ENCODE measurements at places on chromosomes 7 and 10. TPM values are rescaled to one million over a fixed set of nuclear protein-coding genes. Genes with fewer than 3 reads are reported as not detected.
A peak's percentile ranks its signal among the peaks of the same experiment; 100 is the strongest.

The GTPBP4 gene
- total RNA-seq, result 31.5 TPM

The ADCYAP1R1 gene
- total RNA-seq, result 13.9 TPM

The SMARCD3 gene
- total RNA-seq, result 23.6 TPM

The MRC1 gene
- 9.8 TPM for total RNA-seq

The LIPM gene
- not detected for total RNA-seq

The SVOPL gene
- total RNA-seq, result 0.08 TPM

The HMX3 gene
- total RNA-seq, result not detected

The TMEM140 gene
- total RNA-seq, result 12.8 TPM

The AKR1C2 gene
- total RNA-seq, result 48.3 TPM

The SYCE1 gene
- not detected for total RNA-seq

The FAM131B gene
- 0.31 TPM for total RNA-seq

The OLAH gene
- 14.2 TPM for total RNA-seq

- ATAC-seq, result no peak
Measured at GRCh38 chr10:49021685-49022084, 82.0 kb upstream of the LRRC18 start.

DNA sequence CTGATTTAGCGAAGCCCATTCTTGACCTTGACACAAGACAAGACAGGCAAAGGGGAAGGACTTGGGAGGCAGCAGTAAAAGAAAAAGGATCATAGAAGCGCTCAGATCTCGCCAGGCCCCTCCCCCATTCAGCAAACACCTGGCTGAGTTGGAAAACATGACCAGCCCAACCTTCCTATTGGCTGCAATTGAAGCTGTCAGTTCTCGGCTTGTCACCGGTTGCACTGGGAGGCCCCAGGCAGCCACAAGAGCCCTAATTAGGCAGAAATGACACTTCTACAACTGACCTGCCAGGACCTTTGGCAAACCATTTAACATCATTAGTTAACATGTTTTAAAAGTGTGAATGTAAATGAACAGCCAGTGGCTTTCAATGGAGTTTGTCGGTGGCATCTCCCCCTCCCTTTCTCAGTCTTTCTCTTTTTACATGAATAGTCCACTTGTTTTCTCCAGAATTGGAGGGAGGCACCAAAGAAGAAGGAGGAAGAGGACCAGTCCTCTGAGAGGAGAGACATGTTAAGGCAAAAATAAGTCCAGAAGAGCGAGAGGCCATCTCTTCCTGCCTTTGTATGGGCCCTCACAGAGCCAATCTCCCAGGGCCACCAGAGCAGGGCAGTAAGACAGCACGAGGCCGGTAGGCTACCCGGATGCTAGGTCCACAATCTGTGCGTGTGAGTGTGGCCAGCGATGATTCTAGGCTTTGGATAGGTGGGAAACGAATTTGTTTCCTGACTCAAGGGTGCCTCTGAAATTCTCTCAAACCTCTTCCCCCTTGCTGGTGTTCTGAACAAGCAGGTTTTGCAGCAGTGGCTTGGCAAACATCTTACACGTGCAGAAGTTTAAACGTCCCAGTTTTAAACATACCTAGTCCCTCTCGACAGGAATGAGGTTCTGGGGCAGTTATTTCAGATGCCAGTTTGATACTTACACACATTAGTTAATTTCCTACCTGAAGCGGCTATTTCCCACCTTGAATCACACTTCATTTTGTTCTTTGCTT is 15.0 kb upstream of the ENO4 start:
- ATAC-seq, result no peak

DNA sequence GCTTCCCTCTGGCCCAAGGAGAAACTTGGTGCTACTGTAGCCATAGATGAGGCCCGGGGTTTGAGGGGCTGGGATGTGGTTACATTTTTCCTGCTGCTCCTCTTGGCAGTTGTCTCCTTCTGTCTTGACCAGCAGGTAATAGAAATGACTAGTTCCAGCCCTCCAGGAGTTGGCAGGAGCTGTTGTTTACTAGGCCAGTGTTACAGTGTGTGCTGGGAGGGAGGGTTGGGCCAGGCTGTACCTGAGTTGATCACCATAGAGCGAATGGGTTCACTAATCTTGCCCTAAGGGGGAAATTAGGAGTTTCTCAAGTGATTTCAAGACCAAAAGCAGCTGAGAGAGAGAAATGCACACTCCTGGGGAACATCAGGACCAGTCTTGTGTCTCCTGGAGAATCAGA is 34.9 kb downstream of the PAX2 start:
- no peak for ATAC-seq

GRCh38 chr10:132786884-132787494 is 1.0 kb upstream of the NKX6-2 start:
- no peak for ATAC-seq

GRCh38 chr10:5449823-5450222 is 37.5 kb downstream of the NET1 start:
- ATAC-seq, result peak; percentile 72

GRCh38 chr7:68733219-68734153 is 864.8 kb upstream of the AUTS2 start:
- peak; percentile 65 for ATAC-seq

GRCh38 chr7:145957160-145957890 is 159.3 kb upstream of the CNTNAP2 start:
- ATAC-seq, result no peak

DNA sequence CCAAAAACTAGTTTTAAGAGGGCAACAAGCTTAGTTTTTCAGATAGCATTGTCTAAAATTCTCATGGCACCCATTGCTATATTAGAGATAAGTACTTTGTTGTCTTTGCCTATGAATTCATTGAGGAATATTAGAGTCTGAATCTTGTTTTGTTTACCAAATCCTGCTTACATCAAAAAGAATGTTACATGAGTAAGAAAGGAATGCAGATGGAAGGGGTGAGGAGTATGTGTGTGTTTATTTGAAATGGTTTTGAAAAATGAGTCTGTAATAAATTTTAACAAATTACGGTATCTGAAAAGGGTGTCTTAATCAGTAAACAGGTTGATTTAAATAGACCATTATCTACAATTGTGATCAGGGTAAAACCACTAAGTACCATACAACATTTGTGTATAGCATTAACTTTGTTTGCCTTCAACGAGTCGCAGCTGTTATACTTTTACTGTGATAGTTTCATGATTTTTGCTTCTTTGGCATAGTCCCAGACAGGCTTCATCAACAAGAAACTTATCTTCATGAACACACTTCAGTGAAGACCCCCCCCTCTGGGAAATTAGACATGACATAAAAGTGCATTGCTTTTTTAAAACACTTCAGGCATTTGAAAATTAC is 1183.9 kb upstream of the C7orf33 start:
- ATAC-seq, result no peak

DNA sequence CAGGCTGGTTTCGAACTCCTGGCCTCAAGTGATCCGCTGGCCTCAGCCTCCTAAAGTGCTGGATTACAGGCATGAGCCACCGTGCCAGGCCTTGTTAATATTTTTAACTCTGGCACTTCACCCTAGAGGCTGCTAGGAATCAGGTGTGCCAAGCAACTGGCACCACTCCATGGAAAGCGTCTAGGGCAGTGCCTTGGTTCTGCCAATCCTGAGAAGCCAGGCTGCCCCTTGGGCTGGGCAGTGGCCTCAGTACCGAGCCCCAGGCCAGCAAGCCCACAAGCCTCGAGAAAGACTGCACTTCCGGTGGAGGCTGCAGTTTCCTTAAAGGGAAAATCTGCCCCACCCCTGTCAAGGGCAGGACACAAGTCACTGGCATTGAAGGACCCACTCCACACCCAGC is 11.3 kb downstream of the ALKBH4 start:
- ATAC-seq, result no peak

DNA sequence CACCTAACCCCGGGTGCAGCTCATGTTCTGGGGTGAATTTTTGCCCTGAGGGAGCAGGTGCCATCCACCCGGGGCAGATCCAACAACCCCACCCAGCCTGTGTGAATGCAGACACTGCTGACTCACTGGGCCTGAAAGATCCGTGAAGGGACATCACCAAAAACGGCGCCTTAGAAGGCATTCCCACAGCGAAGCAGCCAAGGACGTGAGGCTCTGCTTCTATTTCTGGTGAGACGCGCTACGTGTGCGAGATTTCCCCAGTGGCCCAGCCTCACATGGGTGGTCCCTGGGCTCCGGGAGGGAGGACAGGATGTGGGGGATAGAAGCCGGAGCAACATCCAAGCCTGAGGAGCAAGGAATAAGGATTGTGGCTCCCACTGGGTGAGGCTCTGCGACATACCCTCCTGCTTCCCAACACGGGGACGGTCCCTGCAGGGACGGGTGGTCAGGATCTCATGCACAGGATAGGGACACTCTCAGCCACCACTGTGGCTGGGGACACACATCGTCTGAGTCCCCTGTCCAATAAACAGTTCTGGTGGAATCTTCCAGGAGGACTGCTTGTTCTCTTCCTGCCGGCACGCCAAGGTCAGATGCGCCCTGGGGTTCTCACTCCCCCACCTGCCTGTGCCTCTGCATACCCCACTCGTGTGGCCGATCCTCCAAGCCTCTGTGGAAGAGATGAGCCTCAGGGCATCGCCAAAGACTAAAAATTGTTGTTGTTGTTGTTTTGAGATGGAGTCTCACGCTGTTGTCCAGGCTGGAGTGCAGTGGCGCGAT is 70.2 kb downstream of the ZRANB1 start:
- ATAC-seq, result no peak

DNA sequence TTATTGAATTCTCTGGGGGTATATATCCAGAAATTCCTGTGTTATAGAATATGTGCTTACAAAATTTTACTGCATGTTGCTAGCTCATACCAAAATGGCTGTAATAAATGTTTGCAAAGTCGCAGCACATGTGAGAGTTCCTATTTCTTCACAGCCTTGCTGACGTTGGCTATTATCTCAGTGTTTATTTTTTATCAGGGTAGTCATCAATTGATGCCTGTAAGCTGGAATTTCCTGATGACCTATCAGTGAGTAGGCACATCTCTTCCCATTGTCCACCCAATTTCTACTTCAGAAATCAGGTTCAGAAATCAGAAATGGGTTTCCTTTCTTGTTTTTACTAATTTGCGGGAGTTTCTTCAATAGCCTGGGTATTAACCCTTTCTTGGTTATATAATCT is 268.1 kb upstream of the FZD8 start:
- ATAC-seq, result no peak

- peak; percentile 40 for ATAC-seq
Measured at GRCh38 chr10:63120554-63120953, 12.6 kb upstream of the NRBF2 start.

GRCh38 chr10:46516660-46517416 is 39.6 kb downstream of the GPRIN2 start:
- ATAC-seq, result no peak

GRCh38 chr7:33669251-33669670 is 236.1 kb upstream of the BMPER start:
- ATAC-seq, result no peak

- ATAC-seq, result no peak
Measured at GRCh38 chr7:79046061-79046460, 407.4 kb downstream of the MAGI2 start.

DNA sequence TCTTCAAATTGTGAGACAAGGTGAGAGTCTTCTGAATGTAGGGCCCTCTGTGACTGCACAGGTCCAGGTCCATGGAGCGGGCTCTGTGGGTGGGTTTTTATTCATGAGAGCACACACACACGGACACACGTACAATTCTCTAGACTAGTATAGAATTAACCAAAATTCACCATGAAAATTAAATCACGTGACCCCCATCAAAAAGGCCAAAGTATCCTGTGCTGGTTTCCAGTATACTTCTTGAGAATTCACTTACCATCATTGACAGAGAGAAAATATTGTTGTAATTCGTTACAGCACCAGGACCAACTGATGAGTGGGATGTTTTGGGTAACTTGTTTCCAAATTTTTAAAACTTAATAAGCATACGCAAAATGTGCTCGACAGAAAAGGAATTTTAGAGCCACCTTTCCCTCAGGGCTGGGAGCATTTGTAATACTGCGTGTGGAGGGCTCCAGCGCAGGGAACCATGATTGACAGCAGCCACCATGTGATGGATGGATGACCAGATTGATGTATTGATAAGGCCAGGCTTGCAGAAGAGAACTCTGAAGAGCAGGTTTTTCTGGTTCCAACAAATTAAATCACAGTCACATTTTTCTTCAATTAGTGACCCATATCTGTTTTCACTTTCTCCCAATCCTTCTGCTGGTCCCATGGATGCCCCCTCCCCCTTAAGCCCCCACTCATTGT is 14.9 kb upstream of the DNTT start:
- ATAC-seq, result no peak

- ATAC-seq, result no peak
Measured at GRCh38 chr10:79393221-79393923, 46.1 kb downstream of the PPIF start.

DNA sequence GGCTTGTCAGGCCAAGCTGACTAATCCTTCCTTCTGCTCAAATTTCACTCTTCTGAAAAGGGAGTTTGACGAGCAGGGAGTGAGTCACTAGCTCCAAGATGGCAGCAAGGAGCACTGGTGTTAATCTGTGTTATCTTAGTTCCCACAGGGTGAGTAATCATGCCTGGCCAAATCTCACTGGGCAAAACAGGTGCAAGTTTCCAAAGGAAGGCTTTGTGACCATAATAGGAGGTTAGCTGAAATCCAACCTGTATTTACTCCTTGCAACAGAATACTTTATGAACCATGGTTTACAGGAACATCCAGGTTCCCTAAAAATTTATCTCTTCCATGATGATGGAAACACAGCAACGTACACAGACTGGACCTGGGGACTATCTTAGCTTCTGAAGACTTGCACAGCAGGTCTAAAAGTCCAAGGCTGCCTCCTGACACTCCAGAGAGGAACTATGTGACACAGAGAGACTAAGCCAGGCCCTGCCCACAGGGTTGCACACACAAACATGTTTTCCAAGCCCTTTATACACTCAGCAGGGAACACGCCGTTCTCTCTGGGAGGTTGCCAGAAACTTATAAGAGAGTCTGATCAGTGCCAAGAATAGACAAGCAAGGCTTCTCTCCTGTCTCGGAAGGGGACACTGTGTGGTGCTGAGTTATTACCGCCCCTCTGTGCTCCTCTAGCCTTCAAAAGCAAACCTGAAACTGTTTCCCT is 46.3 kb downstream of the PDK4 start:
- peak; percentile 98 for ATAC-seq

DNA sequence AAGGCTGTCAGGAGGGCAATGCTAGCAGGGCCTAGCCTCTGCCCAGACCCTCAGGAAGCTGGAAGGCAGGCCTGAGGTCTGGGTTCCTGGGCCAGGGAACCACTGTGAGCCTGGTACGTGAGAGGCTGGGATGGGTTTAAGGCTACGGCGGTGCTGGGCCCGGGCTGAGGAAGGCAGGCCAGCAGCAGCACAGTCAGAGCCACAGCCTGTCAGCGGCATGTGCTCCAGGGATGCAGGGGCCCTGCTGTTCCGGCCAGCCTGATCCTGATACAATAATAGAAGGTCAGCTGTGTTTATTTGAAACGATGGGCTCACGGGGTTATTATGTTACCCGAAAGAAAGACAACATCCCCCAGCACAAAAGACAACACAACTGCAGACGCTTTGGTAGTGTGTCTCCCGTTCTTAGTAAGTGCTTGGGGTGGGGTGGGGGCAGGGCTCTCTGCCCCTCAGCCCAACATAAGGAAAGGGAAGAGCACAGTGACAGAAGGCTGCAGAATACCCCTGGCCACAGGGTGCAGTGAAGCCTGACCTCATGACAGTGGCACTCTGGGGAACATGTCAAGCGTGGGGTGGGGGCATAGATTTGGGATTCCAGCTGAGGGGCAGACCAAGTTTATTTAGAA is 95.0 kb downstream of the COL13A1 start:
- ATAC-seq, result no peak

GRCh38 chr7:142836426-142836825 is 18.4 kb upstream of the EPHB6 start:
- no peak for ATAC-seq

Measured in gastroesophageal sphincter (tissue), 4 donors.